ENCODE measurements at places on chromosomes 16 and 17.

GRCh38 chr16:57741660-57742191 is 6.2 kb downstream of the KATNB1 start:
- no peak for DNase-seq

- DNase-seq, result no peak
Measured at GRCh38 chr16:83433201-83433600, 374.6 kb upstream of the HSBP1 start.

- DNase-seq, result no peak
Measured at GRCh38 chr16:52022980-52023379, 524.0 kb downstream of the TOX3 start.

- DNase-seq, result no peak
Measured at GRCh38 chr16:17939122-17939536, 397.4 kb downstream of the NPIPA8 start.

- DNase-seq, result no peak
Measured at GRCh38 chr16:48596326-48596725, 13.7 kb downstream of the N4BP1 start.

DNA sequence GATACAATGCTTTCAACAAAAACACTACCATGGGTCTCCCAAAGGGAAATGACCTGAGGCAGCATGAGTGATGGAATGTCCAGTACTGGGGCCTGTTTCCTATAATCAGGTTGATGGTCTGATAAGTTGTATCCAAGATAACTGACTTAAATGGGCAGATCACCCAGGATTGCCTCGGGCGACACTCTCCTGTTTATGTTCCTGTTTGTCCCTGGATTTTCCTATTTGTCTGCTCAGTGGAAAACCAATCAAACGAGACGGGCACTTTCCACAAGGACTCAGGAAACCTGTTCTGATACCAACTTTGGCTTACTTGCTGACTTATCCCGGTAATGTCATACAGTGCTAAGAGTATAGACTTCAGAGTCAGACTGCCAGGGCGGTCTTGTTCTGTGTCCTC is 27.4 kb downstream of the USP43 start:
- no peak for DNase-seq

- DNase-seq, result peak; percentile 50
Measured at GRCh38 chr17:30716461-30717290, 107.8 kb downstream of the CRLF3 start.

GRCh38 chr17:80331820-80332219 is 71.2 kb downstream of the RNF213 start:
- no peak for DNase-seq

DNA sequence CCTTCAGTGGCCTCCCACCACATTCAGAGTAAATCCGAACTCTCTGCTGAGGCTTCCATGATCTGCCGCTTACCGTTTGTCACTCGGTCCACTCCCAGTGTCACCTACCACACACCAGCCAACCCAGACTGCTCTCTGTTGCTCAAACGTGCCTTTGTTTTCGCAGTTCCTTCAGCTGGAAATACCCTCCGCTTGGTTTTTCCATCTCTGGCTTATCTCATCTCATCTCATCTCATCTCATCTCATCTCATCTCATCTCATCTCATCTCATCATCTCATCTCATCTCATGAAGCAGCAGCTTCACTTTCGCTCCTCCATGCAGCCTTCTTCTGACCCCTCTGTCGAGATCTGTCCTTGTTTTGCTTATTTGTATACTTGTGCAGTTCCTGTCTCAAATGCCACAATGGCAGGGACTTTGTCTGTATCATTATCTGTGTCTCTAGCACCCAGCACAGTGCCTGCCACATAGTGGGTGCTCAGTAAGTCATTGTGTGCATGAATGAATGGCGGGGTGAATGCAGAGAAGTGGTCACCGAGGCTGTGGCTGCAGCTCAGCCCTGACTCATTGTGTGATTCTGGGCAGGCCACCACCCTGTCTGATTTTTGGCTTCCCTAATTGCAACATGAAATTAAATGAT is 3.8 kb upstream of the SNX20 start:
- no peak for DNase-seq

- no peak for DNase-seq
Measured at GRCh38 chr16:79381603-79382042, 218.9 kb downstream of the MAF start.

DNA sequence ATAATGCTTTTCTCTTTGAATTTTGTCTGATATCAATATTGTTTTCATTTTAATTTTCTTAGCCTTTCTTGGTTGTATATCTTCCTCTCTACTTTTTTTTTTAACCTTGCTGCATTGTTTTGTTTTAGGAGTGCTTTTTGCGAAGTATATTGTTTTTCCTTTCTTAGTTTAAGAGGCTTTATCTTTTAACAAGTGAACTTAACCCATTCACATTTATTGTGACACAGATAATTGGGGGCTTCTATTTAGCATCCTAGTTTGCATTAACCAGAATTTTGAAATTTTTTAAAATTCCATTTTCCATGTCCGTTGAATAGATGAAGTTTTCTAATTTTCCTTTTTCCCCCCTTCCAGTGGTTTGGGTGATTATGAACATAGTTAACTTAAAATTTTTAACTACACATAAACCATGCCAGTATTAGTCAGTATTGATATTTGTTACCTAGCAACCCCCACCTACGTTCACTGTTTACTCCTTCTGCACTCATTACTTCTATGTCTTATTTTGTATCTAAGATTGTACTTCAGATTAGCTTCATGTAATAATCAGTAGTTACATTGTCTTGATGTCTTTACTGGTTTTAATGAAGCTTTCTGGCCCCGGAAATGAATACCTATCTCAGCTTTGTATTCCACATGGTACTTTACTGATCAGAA is 44.4 kb downstream of the TNRC6A start:
- DNase-seq, result no peak

- no peak for DNase-seq
Measured at GRCh38 chr17:49717371-49717861, 9.7 kb upstream of the SLC35B1 start.

- DNase-seq, result no peak
Measured at GRCh38 chr16:77406680-77407079, 28.2 kb downstream of the ADAMTS18 start.

GRCh38 chr16:85227084-85227945 is 115.0 kb upstream of the CIBAR2 start:
- DNase-seq, result peak; percentile 76

- DNase-seq, result no peak
Measured at GRCh38 chr16:57348327-57348726, 10.3 kb upstream of the CCL22 start.

GRCh38 chr17:6701719-6702118 is 11.4 kb downstream of the SLC13A5 start:
- DNase-seq, result peak; percentile 53

GRCh38 chr17:50850640-50851039 is 15.3 kb downstream of the WFIKKN2 start:
- DNase-seq, result no peak

- peak; percentile 91 for DNase-seq
Measured at GRCh38 chr16:49399594-49400364, 26.2 kb downstream of the C16orf78 start.

DNA sequence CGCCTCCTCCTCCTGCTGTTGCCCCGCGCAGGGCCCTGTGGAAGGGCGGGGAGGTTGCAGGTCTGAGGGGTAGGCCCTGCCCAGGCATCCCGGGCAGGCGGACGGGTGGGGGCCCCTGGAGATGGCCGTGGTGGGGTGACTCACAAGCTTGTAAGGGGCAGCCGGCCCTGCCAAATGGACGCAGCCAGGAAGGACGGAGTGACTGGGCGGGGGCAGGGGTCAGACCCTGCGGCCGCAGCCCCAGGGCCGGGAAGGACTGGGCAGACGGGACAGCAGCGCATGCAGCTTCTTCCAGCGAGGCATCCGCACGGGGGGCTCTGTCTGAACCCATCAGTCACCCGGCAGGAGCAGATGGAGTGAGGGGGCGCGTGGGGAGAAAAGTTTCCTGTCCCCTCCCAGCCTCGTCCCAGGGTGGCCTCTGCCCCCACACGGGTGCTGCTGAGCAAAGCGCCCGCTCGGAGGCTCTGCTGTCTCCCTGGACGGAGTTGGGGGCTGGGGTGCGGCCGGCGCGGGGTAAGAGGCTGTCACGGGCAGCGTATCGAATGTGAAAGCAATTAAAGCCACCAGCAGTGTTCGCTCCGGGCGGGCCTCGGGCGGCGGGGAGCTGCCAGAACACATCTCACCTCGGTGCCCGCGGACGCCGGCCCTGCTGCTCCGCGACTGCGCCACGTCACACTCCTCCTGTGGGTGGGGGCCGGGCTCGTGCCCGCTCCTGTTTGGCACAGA is 5.4 kb upstream of the PRR35 start:
- DNase-seq, result no peak

- DNase-seq, result no peak
Measured at GRCh38 chr16:23634461-23635036, 6.6 kb downstream of the PALB2 start.

DNA sequence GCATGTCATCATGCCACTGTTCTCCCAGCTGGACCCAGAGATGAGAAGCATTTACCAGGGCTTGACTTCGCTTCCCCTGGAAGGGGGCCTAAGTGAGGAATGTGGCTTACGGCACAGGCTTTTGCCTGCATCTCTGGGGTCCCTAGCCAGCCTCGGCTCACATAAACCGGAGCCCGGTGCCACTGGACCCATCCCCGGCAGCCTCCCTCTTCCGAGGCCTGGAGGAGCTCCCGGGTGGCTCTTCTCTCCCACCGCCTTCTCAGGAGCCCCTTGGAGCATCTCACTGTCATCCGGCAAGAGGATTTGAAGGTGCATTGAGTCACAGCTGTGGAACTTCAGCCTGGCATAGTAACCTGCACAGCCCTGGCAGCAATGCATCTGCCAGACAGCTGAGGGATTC is 29.9 kb upstream of the TBX2 start:
- no peak for DNase-seq

GRCh38 chr17:36195434-36196130 is 976 bp downstream of the CCL3L1 start:
- no peak for DNase-seq

- DNase-seq, result no peak
Measured at GRCh38 chr16:76941113-76941512, 249.9 kb upstream of the MON1B start.

- DNase-seq, result no peak
Measured at GRCh38 chr17:12859520-12859919, 70.2 kb downstream of the ARHGAP44 start.

Measured in OCI-LY7 (cell line).